ENCODE measurements at places on chromosomes 11 and 22.

- peak; percentile 72 for DNase-seq
Observed at GRCh38 chr11:849951-850774, 7.5 kb downstream of the TSPAN4 start.

DNA sequence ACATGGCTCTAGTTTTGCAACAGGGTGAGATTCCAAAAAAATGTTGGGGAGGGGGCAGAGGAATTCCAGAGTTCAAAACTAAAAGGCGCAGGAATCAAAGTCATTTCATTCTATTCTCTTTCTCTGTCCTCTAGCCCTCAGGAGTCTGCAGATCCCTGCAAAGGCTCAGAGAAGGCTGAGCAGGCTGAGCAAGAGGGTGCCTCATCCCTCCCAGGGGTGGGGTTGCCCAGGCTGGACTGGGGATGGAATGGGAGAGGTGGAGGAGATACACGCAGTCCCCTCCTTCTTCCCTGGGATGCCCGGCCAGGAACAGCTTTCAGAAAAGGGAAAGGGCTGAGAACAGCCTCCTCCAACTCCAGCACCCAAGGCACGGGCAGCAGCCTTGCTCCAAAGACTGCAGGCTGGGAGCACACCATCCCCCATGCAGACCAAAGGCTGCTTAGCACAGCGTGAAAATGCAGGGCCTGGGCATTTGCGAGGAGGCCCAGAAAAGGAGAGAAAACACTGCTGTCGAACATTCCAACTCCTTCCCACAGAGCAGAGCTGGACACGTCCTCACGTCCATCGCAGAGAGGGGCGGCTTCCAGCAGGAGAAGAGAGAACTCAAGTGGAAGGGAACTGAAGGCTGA lies 51.8 kb downstream of the MN1 start:
- peak; percentile 65 for DNase-seq

DNA sequence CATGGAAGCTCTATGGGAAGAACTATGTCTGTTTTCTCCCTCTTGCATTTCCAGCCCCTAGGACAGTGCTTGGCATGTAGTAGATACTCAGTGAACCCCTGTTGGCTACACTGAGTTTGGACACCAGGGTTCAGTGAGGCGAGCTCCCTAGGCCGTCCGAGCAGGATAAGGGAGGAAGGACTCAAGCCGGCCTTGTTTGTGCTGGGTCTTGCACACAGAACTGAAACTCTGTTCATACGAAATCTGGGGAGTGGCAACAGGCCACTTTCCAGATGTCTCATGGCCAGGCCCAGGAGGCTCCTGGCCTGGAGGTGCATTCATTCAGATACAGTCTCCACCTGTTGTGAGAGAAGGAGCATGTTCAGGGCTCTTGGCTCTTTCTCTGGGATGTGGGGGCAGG lies 23.6 kb upstream of the LMO1 start:
- DNase-seq = no peak

- no peak for DNase-seq
Observed at GRCh38 chr11:86197448-86197847, 47.1 kb upstream of the EED start.

- no peak for DNase-seq
Observed at GRCh38 chr22:45159652-45160462, 3.9 kb upstream of the NUP50 start.

DNA sequence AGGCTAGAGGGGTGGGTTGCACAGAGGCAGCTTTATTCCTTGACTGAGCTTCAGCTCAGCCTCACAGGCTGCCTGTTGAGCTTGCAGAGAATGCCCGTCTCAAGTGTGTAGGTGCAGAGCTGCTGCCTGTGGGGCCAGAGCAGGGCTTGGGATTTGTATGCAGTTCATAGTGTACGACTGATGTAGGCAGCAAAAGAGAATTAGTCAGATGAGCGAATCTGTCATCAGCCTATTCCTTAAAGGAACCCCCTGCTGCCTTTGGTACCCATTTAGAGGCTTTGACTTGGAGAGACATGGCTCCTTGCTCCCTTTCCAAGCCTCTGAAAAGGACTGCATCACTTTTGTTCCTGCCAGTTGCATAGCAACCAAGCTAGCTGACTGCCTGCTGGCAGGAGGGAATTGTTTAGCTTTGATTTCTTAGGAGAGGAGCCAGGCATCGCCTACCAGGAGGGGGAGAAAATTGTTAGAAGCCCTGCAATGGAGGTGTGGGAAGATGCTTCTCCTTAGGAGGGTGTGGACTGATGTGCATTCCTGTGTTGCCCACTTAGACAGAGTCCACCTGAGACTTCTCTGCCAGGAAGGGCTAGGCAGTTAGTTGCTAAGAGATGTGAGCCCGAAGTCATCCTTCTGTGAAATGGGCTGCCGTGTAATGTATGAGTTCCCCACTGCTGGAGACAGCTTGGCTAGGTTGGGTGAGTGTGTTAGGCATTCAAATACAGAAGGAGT lies 10.9 kb downstream of the ACO2 start:
- no peak for DNase-seq

DNA sequence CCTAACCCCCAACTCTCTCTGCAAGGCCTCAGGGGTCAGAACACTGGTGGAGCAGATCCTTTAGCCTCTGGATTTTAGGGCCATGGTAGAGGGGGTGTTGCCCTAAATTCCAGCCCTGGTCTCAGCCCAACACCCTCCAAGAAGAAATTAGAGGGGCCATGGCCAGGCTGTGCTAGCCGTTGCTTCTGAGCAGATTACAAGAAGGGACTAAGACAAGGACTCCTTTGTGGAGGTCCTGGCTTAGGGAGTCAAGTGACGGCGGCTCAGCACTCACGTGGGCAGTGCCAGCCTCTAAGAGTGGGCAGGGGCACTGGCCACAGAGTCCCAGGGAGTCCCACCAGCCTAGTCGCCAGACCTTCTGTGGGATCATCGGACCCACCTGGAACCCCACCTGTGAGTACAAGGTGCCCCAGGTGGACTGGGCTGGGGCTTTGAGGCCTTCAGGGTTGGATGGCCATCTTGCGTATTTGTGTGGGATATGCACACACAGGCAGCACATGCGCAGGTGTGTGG lies at the start of gene BEST1:
TSS of gene BEST1 (plus strand) at position 317 of the 513 bp plus-strand sequence. CDS start 1,456 bp downstream, outside the sequence.
- DNase-seq = no peak

- DNase-seq = no peak
Observed at GRCh38 chr11:64724863-64725532, 2.0 kb upstream of the NRXN2 start.

GRCh38 chr11:90698238-90698637 lies 475.4 kb upstream of the CHORDC1 start:
- no peak for DNase-seq

- no peak for DNase-seq
Observed at GRCh38 chr11:26847977-26848376, 126.1 kb upstream of the SLC5A12 start.

DNA sequence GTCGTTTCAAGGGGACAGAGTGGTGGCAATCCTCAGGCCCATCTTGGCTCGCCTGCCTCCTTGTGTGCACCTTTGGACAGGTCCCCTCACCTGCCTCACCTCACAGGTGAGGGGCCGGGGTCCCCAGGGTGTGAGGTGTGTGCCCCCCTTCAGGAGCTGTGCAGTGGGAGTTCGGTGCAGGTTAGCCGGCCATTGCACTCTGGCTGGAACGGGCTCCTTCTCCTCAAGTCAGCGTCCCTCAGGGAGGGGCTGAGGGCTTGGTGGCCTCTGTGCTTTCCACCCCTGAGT lies 269.1 kb downstream of the TBC1D22A start:
- DNase-seq = no peak

DNA sequence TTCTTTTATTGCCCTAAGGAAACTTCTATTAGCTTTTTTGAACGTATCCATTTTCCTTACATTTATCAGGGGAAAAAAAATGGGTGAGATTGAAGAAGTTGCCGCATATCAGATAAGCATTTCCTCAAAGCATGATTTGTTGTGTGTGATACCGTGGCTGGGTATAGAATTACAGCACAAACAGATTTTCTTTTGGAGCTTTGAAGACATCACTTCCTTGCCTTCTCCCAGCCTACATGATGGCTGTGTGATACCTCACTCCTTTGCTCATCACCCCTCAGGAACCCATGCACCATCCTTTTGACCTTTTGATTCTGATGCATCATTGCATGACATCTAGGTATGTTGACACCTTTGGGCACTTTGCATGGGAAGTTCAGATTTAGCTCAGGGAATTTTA lies 1155.3 kb downstream of the BRD1 start:
- DNase-seq = no peak

- DNase-seq = no peak
Observed at GRCh38 chr11:15848631-15849168, 507.6 kb downstream of the SOX6 start.

DNA sequence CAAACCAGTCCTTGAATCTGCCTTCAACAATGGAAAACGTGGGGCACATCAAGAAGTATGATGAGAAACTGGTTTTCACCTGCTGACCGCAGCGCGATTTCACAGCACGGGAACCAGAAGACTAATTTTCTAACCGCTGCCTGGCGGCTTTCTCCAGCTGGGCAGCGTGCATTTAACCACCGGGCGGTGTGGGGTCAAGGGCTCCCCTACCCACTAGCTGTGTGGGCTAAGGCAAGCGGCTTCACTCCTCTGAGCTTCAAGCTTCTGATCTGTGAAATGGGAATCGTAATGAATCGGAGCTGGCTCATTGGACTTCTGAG lies 4.2 kb downstream of the SHANK2 start:
- DNase-seq = no peak

DNA sequence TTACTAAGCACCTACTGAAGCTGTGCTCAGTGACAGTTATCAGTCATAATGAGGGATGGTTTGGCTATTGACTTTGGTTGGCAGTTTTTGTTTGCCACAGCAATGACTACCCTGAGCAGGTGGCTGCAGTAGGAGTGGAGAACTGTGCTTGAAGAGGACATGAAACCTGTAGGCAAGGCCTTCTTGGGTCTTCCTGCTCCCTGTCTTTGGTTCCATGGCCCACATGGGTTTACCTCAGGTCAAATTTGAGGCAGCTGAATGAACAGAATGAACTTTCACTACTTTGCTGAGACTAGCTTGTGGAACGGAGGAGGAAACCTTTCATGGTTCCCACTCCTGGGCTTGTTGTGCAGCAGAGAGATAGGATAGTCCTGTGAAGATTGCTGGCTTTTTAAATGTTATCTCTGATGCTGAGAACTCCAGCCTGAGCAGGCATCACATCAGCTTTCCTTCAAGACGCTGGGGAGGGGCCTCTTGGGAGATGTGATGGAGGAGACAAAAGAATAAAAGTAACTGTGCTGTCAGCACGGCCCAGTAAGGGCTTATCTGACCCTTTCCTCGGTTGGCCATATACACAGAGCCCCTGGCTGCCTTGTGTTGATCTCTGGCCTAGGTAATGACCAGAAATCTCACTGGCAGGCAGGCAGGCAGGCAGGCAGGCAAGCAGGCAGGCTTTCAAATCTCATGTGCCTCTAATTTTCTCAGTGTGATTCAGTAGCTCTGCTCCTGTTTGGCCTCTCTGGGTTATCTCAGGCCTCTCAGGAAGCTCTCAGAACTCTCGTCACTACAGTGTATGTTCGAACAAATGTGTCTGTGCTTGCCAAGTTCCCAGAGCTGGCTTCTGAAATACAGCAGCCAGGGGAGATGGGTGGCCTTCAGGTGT lies 12.0 kb downstream of the STIM1 start:
- DNase-seq = no peak

- no peak for DNase-seq
Observed at GRCh38 chr11:19276859-19277808, 36.4 kb upstream of the E2F8 start.

DNA sequence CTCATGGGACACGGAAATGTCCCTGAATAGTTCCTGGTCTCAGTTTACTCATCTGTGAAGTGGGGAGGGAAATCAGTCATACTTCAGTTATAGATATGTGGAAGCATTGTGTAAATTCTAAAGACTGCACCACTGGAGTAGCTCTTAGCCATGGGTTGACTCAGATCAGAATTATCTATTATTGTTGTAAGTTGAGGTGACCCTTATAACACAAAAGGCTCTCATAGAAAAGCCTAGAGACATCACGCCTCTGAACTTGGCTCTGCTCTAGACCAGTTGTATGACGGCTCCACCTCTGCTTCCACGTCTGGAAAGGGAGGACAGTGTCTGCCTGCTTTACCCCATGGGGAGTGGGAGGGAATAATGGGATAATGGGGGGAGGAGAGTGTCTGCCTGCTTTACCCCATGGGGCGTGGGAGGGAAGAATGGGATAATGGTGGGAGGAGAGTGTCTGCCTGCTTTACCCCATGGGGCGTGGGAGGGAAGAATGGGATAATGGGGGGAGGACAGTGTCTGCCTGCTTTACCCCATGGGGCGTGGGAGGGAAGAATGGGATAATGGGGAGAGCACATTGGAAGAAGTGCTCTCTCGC lies 98.2 kb downstream of the AMOTL1 start:
- DNase-seq = no peak

DNA sequence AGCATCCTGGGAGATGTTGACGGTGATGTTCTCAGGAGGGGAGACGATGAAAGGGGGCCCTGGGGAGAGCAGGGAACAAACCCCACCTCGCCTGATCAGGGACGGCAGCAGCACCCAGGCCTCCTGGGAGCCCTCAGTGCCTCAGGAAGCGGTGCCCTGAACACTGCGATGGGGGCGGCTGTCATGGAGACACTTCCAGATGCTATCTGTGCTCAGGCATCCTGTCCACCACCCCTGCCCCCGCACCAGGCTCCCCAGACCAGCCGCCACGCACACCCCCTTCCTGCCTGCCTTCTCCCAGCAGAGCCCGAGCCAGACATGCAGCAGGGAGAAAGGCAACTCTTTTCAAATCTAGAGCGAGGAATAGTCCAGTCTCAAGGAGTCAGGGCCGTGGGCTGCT lies 20.6 kb downstream of the IGSF9B start:
- DNase-seq = no peak

- no peak for DNase-seq
Observed at GRCh38 chr11:108593923-108594434, 411 bp upstream of the EXPH5 start.

GRCh38 chr11:34349882-34350281 lies 7.9 kb downstream of the ABTB2 start:
- no peak for DNase-seq

DNA sequence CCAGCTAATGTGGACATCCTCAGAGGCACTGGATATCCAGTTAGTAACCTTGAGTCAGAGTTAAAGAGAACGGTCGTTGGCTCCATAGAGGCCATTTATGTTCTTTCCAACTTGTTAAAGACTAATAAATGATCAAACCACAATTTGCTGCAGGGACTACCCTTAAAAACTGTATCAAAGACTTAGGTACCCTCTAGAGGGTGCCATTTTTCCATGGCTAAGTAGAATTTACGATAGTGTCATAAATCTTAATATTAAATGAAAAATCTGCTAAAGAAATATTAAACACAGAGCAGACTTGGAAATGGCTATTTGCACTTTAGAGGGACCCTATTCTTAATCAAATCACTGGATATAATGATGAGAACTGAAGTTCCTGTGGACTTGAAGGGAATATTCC lies 685.2 kb upstream of the CHORDC1 start:
- DNase-seq = no peak

DNA sequence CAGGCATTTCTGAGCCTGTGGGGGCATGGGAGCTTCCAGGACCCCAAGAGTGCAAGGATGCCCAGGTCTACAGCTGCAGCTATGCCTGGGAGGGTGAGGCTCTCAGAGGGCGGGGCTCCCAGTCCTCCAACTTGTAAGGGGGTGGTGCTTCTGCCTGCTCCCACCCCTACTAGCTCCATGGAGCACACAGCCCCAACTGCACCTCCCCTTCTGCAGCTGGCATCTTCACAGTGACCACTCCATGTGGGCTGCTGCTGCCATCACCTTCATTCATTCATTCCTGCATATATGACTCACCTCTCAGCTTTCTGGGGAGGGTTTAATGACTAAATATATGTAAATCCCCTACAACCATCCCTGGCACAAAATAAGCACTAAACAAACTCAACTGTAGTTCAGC lies 43.8 kb downstream of the CHST1 start:
- DNase-seq = no peak
